Left kidney (tissue), 8 donors: ENCODE measurements at places on chromosomes 2 and 18. TPM values are rescaled to one million over a fixed set of nuclear protein-coding genes. Genes with fewer than 3 reads are reported as not detected.

The TMEM247 gene
- not detected for polyA plus RNA-seq

The IL1B gene
- polyA plus RNA-seq = 0.65 TPM

- no peak for DNase-seq
These were observed 166.3 kb upstream of the SERTAD2 start for GRCh38 chr2:64819774-64820688.

- no peak for DNase-seq
These were observed 1.8 kb upstream of the KYNU start for GRCh38 chr2:142875652-142876051.

- peak; percentile 27 for DNase-seq
These were observed 22.8 kb upstream of the SCN7A start for GRCh38 chr2:166516712-166517303.

GRCh38 chr18:71398531-71398930, 1109.7 kb downstream of the SOCS6 start:
- DNase-seq = peak; percentile 22

DNA sequence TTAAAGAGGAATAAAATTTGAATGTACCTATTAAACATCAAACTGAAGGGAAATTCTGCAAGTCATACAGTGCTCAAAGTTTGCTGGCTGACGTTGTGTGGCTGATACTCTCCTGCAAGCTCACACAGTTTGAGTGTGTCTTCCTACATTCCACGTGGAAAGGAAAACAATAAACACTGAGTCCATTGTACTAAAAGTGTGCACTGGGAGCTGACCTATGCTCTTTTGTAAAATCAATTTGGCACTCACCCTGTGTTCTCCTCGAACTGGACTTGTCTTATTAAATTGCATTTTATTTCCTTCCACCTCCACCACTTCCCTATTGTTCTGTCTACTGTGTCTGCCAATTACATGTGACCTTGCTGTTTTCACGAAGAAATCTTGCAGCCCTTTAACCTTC, 458.0 kb downstream of the CPS1 start:
- no peak for DNase-seq

DNA sequence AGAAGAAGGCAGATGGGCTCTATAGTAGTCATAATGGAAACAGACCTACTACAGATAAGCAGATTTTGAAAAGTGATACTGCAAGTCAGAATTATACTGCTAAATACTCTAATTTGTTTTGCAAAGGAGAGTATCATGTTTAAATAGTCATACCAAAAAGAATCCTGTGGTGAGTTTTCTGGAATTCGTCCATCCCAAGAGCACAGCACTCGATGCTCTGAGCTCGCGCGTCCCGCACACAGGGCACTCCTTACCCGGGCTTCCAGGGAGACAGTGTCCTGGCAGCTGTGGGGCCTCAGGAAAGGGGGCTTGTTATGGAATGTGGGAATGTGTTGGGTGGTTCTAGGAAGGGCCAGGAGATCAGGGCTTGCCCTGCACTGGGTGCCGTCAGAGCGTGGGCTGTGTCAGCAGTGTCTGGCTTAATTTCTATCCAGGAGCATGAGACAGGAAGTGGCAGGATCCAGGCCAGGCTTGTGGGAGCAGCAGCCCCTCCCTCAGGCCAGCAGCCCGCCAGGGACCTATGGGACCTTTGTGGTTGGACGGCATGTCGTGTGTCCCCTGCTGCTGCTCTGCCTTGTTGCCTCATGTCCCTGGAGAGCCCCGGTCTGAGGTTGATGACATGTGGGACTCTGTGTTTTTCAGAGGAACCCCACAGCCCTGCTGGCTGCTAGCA, 193.2 kb upstream of the TPO start:
- DNase-seq = no peak

GRCh38 chr2:38274286-38275276, 102.5 kb downstream of the ATL2 start:
- peak; percentile 79 for DNase-seq

GRCh38 chr2:174611006-174611405, 13.4 kb upstream of the WIPF1 start:
- DNase-seq = no peak

GRCh38 chr2:159617100-159617499, 752 bp upstream of the BAZ2B start:
- no peak for DNase-seq

- no peak for DNase-seq
These were observed 653 bp upstream of the ANKAR start for GRCh38 chr2:189673661-189674373.

DNA sequence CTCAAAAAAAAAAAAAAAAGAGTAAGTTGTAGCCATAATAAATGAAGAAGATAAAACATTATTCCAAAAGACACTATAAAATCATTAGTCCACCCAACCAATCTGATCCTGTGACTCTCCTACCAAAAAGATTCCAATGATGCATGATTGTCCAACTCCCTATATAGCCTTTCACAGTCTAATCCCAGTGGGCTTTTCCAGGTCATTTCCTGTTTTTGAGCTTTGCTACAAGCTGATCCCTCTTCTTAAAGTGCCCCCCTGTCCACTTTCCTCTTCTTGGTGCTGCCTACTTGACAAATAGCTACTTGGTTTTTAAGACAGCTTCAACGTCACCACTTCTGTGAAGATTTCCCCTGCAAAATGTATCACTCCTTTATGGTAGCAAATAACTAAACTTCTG, 88.4 kb downstream of the SEMA4F start:
- no peak for DNase-seq
